DMS79 (cell line): ENCODE measurements at places on chromosomes 4 and X.

DNA sequence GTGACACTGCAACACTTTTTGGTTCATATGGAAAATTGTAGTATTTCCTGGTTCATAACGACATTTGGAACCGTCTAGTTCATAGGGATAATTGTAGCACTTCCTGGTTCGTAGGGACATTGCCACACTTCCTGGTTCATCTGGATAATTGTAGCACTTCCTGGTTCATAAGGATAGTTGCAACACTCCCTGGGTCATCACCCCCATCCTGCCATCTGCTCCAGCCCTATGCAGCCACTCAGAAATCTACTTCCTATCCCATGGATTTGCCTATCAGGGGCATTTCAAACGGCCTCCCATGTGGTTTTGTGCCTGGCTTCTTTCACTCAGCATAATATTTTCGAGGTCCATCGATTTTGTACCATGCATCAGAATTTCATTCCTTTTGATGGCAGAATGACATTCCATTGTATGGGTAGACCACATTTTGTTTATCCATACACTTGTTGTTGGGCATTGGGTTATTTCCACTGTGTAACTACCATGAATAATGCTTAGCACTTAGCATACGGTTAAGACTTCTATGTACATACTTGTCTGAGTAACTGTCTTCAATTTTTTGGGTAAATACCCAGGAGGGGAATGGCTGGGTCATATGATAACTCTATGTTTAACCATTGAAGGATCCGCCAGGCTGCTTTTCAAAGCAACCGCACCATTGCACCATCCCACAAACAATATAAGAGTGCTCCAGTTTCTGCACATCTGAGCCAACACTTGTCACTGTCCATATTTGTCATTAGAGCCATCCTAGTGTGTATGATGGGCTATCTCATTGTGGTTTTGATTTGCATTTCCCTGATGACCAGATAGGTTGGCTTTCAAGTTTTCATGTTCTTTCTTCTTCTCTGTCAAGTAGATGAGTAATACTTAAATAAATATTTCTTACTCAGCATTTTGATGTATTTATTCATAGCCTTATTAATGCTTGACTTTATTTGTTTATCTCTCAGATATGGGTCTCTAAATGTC is 58.3 kb upstream of the CD99 start:
- no peak for DNase-seq

DNA sequence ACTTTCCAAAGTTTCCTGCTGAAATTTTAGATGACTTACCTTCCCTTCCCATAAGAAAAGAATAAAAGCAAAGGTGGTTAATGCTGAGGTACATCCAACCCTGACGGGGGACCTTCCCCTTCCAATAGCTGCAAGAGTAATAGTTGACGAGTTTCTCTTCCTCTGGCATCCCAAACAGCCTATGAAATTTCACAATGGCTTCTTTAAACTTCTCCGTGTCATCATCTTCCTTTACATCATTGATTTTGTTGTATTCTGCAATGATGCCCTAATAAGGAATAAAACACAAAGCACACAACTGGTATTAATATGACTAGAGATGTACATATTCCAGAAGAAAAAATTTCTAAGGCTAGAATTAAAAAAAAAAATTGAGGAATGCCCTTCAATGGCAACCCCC is 76.6 kb downstream of the TBC1D9 start:
- DNase-seq = no peak

GRCh38 chrX:120301497-120301896 is 9.8 kb downstream of the TMEM255A start:
- no peak for DNase-seq

- DNase-seq = no peak
Observed at GRCh38 chrX:132267392-132267791, 48.1 kb upstream of the RAP2C start.

GRCh38 chr4:110770353-110770752 is 147.5 kb upstream of the PITX2 start:
- DNase-seq = no peak
